MV-4-11 (cell line): ENCODE measurements at places on chromosomes 1 and 21.

- no peak for DNase-seq
Observed at GRCh38 chr1:36580524-36580923, 97.8 kb upstream of the CSF3R start.

- no peak for DNase-seq
Observed at GRCh38 chr1:213683529-213683928, 304.2 kb upstream of the PROX1 start.

- no peak for DNase-seq
Observed at GRCh38 chr1:57206038-57206437, 217.8 kb downstream of the DAB1 start.

DNA sequence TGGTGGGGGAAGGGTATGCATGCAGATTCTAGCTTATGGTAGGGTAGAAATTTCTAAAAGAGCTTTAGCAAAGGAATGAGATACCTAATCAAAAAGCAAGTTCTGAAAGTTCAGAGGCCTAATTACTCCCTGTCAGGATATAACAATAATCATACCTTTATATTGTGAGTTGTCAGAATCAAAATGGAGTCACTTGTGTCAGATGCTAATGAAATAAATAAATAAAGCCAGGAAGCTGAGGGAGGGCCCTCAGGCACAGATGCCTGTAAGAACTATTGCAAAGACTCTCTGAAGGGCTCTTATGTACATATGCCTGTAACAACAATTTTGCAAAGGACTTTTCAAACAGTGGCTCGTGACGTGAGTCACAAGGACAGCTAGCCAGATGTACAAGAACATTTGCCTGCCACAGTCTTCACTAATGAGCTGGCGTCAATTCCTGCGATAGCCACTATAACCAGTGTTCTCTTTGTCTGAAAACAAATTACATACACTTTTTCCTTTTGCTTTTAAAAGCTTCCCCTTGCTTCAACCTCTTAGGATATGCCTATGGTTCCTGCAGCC, 27.4 kb upstream of the DNASE2B start:
- DNase-seq, result no peak

DNA sequence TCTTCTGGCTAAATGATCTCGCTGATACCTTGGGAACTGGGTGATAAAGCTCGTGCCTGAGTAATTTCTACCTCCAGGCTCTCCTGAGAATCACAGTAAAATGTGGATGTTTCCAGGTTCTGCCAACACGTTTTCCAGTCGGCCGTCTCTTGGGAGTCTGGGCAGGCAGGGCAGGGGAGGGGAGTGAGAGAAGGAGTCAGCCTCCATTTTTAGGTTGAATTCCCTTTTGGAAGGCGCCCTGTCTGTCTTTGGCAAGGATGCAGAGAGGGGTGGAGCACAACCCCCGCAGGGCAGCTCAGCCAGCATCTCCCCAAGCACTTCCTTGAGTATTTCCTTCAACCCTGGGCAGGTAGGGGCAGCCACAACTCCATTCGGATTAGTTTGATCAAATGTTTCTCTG, 15.5 kb upstream of the ACTRT2 start:
- DNase-seq, result no peak

- DNase-seq, result no peak
Observed at GRCh38 chr21:36063375-36064084, 3.2 kb upstream of the SETD4 start.

DNA sequence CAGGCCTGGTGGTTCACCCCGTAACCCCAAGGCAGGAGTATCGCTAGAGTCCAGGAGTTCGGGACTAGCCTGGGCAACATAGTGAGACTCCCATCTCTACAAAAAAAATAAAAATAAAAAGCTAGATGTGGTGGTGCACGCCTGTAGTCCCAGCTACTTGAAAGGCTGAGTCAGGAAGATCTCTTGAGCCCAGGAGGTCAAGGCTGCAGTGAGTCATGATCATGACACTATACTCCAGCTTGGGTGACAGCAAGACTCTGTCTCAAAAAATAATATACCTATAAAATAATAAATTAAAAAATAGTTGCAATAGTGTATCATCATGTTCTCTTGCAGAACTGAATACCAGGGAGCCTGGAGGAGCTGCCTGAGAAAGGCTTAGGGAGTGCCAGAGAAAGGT, 19.9 kb upstream of the TMEM39B start:
- DNase-seq, result no peak

DNA sequence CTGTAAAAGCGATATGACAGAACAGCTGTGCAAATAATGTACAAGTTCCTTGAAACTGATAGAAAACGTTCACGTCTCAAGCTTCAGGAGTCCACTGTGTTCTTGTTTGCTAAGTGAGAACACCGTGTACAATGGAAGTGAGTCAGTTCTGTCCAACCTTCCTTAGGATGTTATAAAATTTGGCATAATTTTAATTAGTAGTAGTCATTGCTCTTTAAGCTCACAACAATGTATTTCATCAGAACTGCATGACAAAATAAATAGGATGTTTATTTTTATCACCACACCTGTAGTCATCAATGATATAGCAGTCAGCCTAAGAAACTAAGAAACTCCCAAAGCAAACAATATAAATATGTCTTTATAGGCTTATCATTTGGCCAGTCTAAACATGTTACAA, 53.0 kb downstream of the RGS2 start:
- no peak for DNase-seq

DNA sequence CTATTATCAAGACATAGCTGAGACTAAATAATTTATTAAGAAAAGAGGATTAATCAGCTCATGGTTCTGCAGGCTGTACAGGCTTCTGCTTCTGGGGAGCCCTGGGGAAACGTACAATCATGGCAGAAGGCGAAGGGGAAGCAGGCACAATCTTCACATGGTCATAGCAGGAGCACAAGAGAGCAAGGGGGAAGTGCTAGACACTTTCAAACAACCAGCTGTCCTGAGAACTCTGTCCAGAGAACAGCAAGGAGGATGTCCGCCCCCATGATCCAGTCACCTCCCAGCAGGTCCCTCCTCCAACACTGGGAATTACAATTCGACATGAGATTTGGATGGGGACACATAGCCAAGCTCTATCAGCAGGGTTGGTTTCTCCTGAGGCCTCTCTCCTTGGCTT, 10.3 kb upstream of the SLC45A1 start:
- peak; percentile 48 for DNase-seq

DNA sequence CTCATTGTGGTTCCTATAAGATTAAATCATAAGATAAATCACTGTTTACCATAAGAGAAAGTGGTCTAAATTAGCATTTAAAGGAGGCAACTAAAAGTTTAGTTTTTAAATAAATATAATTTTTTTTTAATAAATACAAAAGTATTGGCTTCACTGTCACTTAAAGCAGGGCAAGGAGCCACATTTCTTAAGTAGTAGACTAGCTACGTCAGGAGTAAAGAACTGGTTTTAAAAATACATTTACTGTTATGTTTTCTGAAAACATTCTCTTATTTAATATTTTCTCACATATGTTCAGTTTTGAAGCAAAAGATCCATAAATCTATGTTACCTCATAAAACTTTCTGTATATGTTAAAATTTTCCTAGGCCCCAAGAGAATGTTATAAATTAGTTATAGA, 2.2 kb downstream of the ANGPTL1 start:
- DNase-seq, result no peak

DNA sequence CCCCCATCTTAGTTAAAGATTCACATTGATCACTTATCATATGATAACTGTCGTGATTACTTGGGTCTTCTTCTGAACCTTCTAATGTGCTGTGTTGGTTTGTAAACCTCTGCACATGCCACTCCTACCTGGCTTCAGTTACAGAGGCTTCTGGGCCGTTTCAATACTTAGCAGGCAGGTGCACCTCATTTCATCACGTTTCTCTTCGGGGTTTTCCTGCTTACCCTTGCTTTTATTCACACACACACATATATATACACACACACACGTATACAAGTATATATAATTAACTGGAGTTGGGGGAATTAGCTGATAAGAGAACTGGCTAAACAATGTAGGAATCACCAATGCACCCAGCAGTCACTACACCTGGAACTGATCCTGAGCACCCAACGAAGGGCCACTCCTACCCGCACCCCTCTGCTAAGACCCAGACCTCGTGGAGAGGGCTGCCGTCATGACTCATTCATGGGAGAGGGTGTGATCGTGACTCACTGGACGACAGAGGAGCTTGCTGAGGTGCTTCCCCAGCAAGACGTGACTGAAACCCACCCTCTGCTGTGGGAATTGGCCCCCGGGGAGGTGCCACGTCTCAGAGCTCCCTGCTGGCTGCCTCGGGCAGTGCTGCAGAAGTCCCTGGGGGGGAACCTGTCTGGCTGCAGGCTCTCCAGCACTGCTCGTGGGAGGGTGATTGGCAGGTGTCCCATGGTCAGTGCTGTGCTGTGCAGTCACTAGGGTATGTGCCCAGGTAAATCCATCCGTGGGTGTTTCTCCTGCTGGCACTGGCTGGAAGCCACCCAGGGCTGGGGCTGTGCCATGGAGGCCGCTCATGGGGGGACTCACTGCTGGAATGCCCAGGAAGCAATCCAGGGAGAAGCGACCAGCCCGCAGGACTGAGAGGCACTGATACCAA, 166.6 kb downstream of the DYRK1A start:
- no peak for DNase-seq
